ENCODE measurements at places on chromosomes 13 and 19. TPM values are rescaled to one million over a fixed set of nuclear protein-coding genes. Genes with fewer than 3 reads are reported as not detected.

GRCh38 chr13:78593652-78594455 is 9.5 kb downstream of the POU4F1 start:
- H3K27ac ChIP-seq: peak overlapping the region; percentile 65
- no peak for DNase-seq
- H3K4me1 ChIP-seq: peaks cover 12% of the 10 kb centered on the region
- peaks cover 5% of the 10 kb centered on the region for H3K36me3 ChIP-seq
- peaks cover 82% of the 10 kb centered on the region for H3K27me3 ChIP-seq

GRCh38 chr13:74182491-74182890 is 48.3 kb upstream of the KLF12 start:
- H3K36me3 ChIP-seq: no peaks in the 10 kb centered on the region
- H3K27me3 ChIP-seq: no peaks in the 10 kb centered on the region
- H3K27ac ChIP-seq: no peak overlapping the region
- DNase-seq: no peak
- H3K4me3 ChIP-seq: no peak overlapping the region
- no peaks in the 10 kb centered on the region for H3K4me1 ChIP-seq

GRCh38 chr13:43470610-43471009 is 316.2 kb downstream of the ENOX1 start:
- H3K4me3 ChIP-seq: no peak overlapping the region
- no peaks in the 10 kb centered on the region for H3K4me1 ChIP-seq
- H3K27me3 ChIP-seq: peaks cover 6% of the 10 kb centered on the region
- DNase-seq: no peak

DNA sequence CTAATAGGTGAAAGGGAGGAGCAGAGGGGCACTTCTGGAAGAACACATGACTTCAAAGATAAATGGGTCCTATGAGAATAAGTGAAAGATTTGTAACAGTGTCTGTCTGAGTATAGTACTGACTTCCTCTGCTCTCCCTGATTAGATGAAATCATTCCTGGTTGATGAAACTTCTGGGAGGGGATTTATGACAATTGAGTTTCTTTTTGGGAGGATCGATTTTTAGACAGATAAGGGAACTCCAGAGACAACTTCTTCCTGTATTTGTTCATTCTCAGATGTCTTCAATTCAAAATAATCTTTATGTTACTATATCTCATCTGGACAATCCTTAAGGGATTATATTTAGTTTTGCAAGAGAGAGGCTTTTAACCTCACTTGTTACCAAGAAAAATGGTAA is 20.0 kb downstream of the SETDB2 start:
- no peak for DNase-seq
- H3K36me3 ChIP-seq: peaks cover 31% of the 10 kb centered on the region
- H3K27ac ChIP-seq: no peak overlapping the region

DNA sequence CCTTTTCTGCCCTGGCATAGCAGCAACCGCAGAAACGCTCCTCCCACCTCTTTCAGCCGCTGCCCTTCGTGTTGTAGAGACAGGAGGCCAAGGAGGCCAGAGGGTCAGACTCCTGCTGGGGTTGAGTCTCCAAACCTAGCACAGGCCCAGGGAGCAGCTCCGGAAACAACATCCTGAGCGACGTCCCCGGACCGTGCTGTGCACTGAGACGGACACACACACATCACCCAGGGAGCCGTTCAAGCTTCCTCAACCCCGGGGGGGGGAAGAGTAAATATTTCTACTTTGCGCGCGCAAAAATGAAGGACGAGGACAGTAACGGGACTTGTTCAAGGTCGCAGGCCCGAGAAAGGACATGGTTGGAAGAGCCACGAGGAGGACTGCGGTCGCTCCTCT is 657 bp downstream of the ZNF550 start:
- peak overlapping the region; percentile 92 for H3K27ac ChIP-seq
- H3K4me3 ChIP-seq: peak overlapping the region; percentile 98
- DNase-seq: peak; percentile 10
- peaks cover 48% of the 10 kb centered on the region for H3K36me3 ChIP-seq
- H3K4me1 ChIP-seq: peaks cover 29% of the 10 kb centered on the region
- H3K27me3 ChIP-seq: no peaks in the 10 kb centered on the region

- no peak overlapping the region for H3K27ac ChIP-seq
- H3K36me3 ChIP-seq: no peaks in the 10 kb centered on the region
- no peaks in the 10 kb centered on the region for H3K27me3 ChIP-seq
- no peaks in the 10 kb centered on the region for H3K4me1 ChIP-seq
Observed at GRCh38 chr13:93527748-93528297, 301.2 kb downstream of the GPC6 start.

DNA sequence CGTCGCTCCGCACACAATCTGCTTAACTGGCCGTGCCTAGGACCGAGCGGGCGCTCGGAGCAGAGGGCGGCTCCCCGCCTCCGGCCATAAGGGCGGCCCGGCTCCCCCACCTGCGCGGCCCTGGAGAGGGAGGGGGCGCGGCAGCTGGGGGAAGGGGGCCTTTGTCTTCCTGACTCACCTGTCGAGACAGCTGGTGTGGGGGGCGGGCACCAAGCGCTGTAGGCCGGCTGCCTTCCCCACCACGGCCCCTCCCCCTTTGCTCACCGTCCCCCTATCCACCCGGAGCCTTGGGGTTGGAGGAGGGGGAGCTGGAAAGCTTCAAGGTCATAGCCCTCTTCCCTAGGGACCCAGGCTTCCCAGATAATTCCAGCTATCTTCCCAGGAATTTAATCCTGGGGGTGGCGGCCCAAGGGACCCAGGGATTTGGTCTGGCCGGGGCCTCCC is 1.2 kb downstream of the VASP start:
- H3K4me3 ChIP-seq: peak overlapping the region; percentile 99
- H3K27me3 ChIP-seq: no peaks in the 10 kb centered on the region
- peaks cover 6% of the 10 kb centered on the region for H3K36me3 ChIP-seq
- H3K27ac ChIP-seq: peak overlapping the region; percentile 54

DNA sequence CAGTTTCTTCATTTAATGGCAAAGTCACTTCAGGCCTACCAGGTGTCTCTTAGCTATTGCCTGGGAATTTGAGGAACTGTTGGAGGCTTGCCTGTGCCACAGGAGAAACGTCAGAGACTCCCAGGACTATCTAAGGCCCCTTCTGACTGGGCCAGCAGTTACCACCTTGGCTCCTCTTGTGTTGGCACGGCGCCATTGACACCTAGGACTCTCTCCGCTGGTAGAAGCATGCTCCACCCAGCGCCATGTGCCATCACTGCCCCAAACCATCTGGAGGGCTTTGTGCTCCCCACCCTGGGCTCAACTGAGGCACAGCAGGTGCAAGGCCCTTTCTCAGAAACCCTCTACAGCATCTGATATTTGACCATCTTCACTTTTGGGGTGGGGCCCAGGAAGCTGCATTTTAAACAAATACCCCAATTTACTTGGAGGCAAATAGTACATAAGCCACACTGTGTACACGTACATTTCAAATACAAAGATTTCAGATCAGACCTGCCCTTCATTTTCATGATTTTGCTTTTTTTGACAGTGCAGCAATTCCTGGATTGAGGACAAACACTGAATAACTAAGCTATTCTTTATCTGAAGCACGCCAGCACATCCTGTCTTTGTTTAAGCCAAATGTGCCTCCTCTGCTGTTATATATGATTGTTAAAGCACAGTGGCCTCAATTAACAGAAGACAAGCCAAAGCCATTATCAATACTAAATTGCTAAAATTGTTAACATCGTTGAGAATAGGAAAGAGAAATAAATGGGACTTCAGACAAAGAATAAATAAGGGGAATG is 59.9 kb upstream of the TPP2 start:
- peaks cover 26% of the 10 kb centered on the region for H3K27me3 ChIP-seq
- no peak overlapping the region for H3K4me3 ChIP-seq
- H3K4me1 ChIP-seq: peaks cover 7% of the 10 kb centered on the region

DNA sequence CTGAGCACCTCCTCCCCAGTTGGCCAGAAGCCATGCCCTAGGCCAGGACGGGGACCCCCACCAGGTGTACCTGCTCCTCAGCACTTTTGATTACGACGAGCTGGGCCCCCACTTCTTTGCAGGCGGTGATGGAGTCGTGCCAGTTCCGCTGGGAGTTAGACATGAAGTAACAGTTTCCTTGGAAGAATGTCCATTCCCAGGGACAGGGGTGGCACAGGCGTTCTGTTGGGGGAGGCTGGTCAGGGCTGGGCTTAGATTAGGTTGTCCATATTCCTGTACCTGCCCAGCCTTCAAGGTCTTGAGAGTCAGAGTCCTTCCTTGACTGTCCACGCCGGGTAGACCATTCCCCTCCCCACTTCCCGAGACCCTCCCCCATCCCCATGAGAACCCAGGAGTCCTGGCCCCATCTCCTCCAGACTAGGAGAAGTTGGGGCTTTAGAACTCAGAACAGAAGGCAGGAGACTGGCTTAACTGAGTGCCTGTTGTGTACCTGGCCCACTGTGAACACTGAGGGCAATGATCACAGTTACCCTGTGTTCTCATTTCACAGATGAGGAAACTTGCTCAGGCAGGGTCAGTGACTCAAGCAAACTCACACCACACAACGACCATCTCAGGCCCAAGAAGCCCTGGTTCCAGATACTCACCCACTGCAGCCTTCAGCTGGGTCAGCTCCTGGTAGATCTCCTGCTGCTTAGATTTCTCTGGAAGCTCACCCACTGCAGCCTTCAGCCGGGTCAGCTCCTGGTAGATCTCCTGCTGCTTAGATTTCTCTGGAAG is 2.3 kb downstream of the CD209 start:
- H3K27ac ChIP-seq: no peak overlapping the region
- no peak for DNase-seq
- H3K4me1 ChIP-seq: peaks cover 12% of the 10 kb centered on the region
- peaks cover 63% of the 10 kb centered on the region for H3K27me3 ChIP-seq

GRCh38 chr19:31314156-31314555 is 35.1 kb downstream of the TSHZ3 start:
- H3K27ac ChIP-seq: no peak overlapping the region
- H3K27me3 ChIP-seq: peaks cover 20% of the 10 kb centered on the region
- H3K4me3 ChIP-seq: no peak overlapping the region
- peaks cover 10% of the 10 kb centered on the region for H3K4me1 ChIP-seq

- H3K4me3 ChIP-seq: no peak overlapping the region
- no peak overlapping the region for H3K27ac ChIP-seq
- H3K27me3 ChIP-seq: no peaks in the 10 kb centered on the region
- H3K36me3 ChIP-seq: no peaks in the 10 kb centered on the region
Observed at GRCh38 chr13:97753942-97754670, 199.4 kb upstream of the IPO5 start.

GRCh38 chr19:18017275-18018083 is 9.5 kb downstream of the ARRDC2 start:
- H3K27ac ChIP-seq: no peak overlapping the region
- no peaks in the 10 kb centered on the region for H3K27me3 ChIP-seq
- DNase-seq: no peak
- H3K4me3 ChIP-seq: no peak overlapping the region
- peaks cover 84% of the 10 kb centered on the region for H3K4me1 ChIP-seq
- peaks cover 15% of the 10 kb centered on the region for H3K36me3 ChIP-seq

- H3K4me1 ChIP-seq: peaks cover 5% of the 10 kb centered on the region
- no peak overlapping the region for H3K4me3 ChIP-seq
- no peak for DNase-seq
- H3K27ac ChIP-seq: no peak overlapping the region
- H3K27me3 ChIP-seq: no peaks in the 10 kb centered on the region
Observed at GRCh38 chr19:6150289-6150688, 14.8 kb downstream of the ACSBG2 start.

- no peaks in the 10 kb centered on the region for H3K36me3 ChIP-seq
- no peak overlapping the region for H3K4me3 ChIP-seq
Observed at GRCh38 chr19:12974301-12975220, 5.2 kb downstream of the DAND5 start.

GRCh38 chr19:4867534-4868285 is at the start of gene PLIN3:
PLIN3 (minus strand) TSS chr19:4867667; CDS start chr19:4861394, 6,273 bp downstream.
- peak within 1 kb of the TSS; percentile 23 for H3K27ac ChIP-seq
- H3K27me3 ChIP-seq: peaks cover 8% of the 10 kb centered on the region
- peak within 1 kb of the TSS; percentile 90 for H3K4me3 ChIP-seq
- DNase-seq: peak; percentile 94
- peaks cover 28% of the 10 kb centered on the region for H3K4me1 ChIP-seq

DNA sequence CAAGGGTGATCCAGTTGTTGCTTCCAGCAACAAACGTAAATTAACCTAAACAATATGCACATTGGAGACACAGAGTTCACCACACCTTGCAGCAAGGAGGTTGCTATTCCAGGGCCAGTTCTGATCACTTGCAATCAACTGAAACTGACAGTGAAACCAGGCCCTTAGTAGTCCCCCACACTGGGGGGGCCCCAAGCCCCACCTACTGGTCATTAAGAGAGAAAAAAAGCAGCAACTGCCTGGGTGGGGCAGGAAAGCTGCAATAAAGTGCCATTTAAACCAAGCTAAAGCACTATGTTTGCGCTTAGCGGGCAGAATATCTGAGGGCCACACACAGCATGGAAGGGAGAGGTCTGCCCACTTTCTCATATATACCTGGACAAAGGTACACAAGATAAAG is 51.5 kb downstream of the ATP7B start:
- H3K36me3 ChIP-seq: no peaks in the 10 kb centered on the region
- H3K27me3 ChIP-seq: no peaks in the 10 kb centered on the region
- H3K4me1 ChIP-seq: peaks cover 14% of the 10 kb centered on the region
- no peak overlapping the region for H3K27ac ChIP-seq
- H3K4me3 ChIP-seq: no peak overlapping the region

DNA sequence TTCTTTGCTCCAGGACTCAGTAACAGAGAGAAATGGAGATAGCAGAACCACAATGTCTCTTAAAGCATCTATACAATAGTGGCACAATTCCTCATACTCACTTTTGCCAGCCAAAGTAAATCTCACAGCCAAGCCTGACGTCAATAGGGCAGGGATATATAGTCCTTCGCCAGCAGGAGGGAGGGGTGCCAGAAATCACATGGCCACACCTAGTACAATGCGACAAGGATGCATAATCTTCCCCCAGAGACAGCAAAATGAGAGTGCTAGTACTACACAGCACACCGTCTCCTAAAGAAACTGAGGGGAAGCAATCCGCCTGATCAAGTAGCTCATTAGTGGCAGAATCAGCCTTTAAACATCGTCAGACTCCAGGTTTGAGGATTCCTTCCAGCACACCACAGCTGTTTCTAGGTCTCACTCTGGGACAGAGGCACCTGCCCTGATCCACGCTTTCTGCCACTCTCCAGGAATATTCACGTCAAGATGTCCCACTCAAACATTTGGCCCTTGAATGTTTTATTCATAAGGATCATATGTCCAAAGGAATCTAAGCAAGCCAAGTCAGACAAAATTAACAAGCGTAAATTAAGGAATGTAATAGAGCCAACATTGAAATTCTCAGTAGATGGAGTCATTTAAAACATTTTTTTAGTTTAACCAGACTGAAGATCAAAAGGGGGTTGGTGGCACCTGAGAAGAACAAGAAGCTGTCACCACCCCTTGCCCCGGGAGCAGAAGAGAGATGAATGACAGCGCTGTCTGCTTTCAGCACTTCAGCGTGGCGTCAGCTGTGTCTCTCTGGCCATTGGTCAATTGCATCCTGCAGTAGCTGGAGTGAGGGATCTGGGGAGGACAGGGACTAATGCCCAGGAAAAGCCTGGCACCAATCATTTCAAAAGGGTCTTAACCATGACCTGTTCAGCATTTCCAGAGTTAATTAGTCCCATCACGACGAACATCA is 63.5 kb upstream of the SERP2 start:
- no peak overlapping the region for H3K4me3 ChIP-seq
- DNase-seq: no peak
- peaks cover 63% of the 10 kb centered on the region for H3K27me3 ChIP-seq
- H3K27ac ChIP-seq: no peak overlapping the region
- H3K36me3 ChIP-seq: no peaks in the 10 kb centered on the region

GRCh38 chr13:105008604-105009003 is 1526.9 kb downstream of the EFNB2 start:
- no peak overlapping the region for H3K27ac ChIP-seq
- H3K36me3 ChIP-seq: no peaks in the 10 kb centered on the region

Gene CAPS
- total RNA-seq: 20.9 TPM

Gene C19orf38
- total RNA-seq: 6.2 TPM

Gene CEACAM16
- total RNA-seq: not detected

Gene OVOL3
- total RNA-seq: 0.39 TPM

Gene ZNF443
- 4.3 TPM for total RNA-seq

Gene NCR1
- total RNA-seq: 0.53 TPM

Gene PRODH2
- not detected for total RNA-seq

Gene EID2B
- 4.5 TPM for total RNA-seq

Gene KANK3
- total RNA-seq: 0.99 TPM

Gene NUMBL
- 16.1 TPM for total RNA-seq

Gene SOHLH2
- total RNA-seq: not detected
